ENCODE measurements at places on chromosomes 5 and 9.

GRCh38 chr5:135344349-135344748, 54.7 kb downstream of the MACROH2A1 start:
- DNase-seq: no peak

GRCh38 chr9:6909181-6909580, 151.4 kb downstream of the KDM4C start:
- no peak for DNase-seq

DNA sequence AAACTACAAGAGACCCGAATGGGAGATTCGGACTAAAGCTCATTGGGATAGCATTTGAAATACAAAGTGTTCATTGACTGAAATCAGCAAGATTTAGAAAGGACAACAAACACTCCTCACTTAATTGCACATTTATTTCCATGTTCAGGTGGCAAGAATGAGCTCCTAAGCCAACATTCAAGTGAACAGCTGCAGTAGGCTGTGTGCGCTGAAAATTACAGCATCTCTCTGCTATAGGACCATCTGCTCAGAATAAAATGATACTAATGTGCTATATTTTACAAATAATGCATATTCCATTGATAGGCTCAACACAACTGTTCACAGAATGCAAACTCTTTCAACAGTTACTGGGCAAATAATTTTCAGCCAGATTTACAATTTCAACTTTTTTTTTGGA, 61.8 kb downstream of the ELAVL2 start:
- DNase-seq: no peak

GRCh38 chr9:88936132-88936531, 55.1 kb upstream of the S1PR3 start:
- DNase-seq: no peak

DNA sequence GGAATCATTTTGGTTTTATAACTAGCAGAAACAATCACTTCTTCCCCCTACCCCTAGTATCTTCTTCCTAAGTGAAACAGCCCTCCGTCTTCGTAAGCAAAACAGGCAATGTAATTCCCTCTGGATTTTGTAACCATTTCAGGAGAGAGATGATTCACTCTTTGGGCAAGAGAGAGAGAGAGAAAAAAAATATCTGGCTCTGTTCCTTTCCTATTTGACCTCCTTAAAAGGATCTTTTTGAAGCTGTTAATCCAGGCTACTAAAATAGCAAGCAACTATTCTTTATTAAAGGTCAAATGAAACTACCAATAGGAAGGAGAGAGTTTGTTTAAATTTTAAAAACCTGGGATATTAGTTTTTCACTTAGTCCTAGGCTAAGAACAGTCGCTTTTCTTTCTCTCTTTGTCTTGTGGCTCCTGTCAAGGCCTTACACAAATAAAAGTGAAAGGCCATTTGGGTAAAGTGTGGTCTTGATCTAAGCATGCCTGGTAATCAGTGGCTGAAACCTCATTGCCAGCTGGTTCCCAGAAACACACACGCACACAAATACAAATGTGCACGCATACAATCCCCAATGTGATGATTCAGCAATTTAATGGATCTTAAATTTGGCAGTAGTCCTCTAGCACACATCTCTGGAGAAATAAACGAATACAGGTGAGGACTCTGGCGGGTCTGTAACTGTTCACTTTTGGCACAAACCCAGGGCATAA, 70.2 kb downstream of the PRUNE2 start:
- DNase-seq: no peak

All from upper lobe of right lung (tissue), 1 donor.